A172 (cell line): ENCODE measurements at places on chromosomes 7 and 10.

DNA sequence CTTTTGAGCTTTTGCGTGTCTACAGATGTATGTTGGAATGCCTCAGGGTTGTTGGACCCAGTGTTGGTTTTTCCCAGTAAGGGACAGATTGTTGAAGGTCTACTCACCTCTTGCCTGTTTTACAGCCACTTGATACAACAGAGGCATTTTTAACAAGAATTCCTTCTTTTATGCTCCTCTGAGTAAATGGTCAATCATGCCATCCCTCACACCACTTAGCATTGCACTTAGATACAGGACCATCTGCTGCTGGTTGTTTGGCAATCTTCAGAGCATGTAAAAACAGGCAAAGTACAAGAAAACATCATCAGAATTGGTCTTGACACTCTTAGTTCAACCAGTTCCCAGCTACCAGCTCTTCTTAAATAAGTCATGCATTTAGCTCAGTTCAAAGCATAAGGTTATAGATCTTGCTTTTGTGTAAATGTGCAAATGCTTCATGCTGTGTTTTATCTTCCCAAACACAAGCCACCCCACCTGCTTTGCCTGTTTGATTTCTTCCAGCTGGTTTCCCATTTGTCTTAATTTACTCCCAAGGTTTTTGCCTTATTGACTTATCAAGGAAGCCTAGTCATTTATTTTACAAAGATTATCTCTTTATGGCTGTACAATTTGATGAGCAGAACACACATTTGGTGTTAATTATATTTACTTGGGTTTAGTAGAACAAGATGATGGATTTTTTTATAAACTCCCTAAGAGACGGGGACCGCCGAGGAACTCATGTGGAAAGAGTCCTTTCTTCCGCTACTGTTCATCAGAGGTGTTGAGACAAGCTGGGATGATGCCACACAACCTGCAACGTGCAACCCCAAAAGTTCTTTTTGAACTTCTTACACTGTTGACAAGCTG lies 136.6 kb downstream of the AHR start:
- DNase-seq: no peak

GRCh38 chr7:19262826-19263225 lies 117.6 kb upstream of the FERD3L start:
- DNase-seq: no peak

GRCh38 chr7:25496476-25497368 lies 268.4 kb upstream of the NPVF start:
- no peak for DNase-seq

GRCh38 chr7:104979167-104979841 lies 34.7 kb upstream of the KMT2E start:
- DNase-seq: no peak

GRCh38 chr7:102107474-102108104 lies 179.1 kb upstream of the SH2B2 start:
- DNase-seq: no peak

GRCh38 chr7:76327610-76328009 lies 25.1 kb downstream of the HSPB1 start:
- DNase-seq: no peak

DNA sequence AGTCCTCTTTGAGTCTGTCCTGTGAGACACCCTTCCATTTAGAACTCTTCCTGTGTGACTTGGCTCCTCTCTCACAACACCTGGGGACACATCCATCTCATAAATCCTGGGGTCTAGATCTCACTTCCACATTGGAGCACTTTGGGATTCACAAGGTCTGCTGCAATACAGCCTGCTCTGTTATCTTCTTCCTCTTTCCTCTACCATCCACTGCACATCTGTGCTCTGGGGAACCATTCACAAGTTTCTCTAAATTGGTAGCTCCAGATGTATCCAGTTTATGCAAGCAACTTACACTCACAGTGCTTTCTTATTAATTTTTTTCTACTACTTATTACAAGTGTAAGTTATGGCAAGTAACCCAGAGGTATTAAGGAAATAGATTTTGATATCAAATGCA lies 5.5 kb upstream of the FIGNL1 start:
- DNase-seq: no peak

DNA sequence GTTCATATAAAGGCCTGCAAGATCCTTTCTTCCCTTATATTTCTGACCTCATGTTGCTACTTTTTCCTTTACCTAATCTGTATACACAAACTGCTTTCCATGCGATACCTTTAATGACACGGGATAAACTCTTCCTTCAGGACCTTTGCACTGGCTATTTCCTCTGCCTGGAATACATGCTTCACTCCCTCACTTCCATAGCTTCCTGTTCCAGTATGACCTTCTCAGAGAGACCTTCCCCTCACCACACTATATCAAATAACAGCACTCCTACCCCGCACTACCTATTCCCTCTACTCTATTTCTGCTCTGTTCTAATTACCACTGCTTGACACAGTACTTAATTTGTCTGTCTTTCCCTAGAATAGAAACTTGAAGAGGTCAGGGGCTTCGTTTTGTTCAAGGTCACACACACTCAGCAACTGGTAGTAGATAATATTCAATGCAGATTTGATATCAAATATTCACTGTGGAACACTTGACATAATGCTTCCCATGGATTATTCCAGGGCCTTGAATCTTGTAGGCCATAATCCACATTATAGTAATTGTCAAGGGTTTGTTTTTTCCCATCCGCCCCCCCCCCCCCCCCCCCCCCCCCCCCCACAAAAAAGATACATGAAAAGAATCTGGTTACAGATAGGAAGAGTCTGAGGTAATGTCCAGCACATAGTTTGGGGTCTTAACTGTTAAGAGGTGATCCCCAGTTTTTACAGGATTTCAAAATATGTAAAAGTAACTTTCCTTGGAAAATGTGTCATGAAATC lies 11.1 kb downstream of the SYPL1 start:
- no peak for DNase-seq

GRCh38 chr7:77455321-77455720 lies 39.2 kb upstream of the GSAP start:
- peak; percentile 69 for DNase-seq

- no peak for DNase-seq
Observed at GRCh38 chr7:94632338-94633013, 23.5 kb downstream of the SGCE start.
